Gastrocnemius medialis (tissue), 4 donors: ENCODE measurements at places on chromosomes 6 and 20. TPM values are rescaled to one million over a fixed set of nuclear protein-coding genes. Genes with fewer than 3 reads are reported as not detected.

C6orf47 gene
- total RNA-seq, result 34.9 TPM

PRICKLE4 gene
- total RNA-seq, result 1.6 TPM

MYH7B gene
- 4.2 TPM for total RNA-seq

SLC24A3 gene
- total RNA-seq, result 6.6 TPM

C20orf141 gene
- not detected for total RNA-seq

HRH3 gene
- total RNA-seq, result not detected

CNBD2 gene
- 8.3 TPM for total RNA-seq

JPH2 gene
- total RNA-seq, result 28.4 TPM

CRYBG1 gene
- 1.5 TPM for total RNA-seq

IRF4 gene
- total RNA-seq, result 0.31 TPM

- DNase-seq, result no peak
Measured at GRCh38 chr20:881051-881782, 34.9 kb downstream of the ANGPT4 start.

GRCh38 chr6:37926661-37927060, 107.1 kb downstream of the ZFAND3 start:
- DNase-seq, result no peak

DNA sequence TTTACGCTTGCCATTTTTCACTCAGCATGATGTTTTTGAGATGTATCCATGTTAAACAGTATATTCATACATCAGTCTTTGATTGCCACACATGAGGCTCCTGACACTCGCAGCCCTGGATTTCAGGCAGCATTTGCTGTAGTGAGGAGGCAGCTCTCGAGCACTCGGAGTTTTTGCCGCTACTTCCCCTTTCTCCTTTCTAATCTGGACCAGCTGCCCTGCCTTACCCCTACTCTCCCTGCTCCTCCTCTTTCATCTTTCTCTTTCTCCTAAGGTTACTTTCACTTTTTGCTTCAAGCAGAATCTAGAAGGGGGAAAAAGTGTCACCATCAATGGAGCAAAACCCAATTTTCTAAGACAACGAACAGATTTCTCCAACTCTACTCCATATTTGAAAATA, 5.9 kb upstream of the CST3 start:
- DNase-seq, result no peak

GRCh38 chr6:25499615-25500235, 152.3 kb upstream of the SCGN start:
- DNase-seq, result no peak

DNA sequence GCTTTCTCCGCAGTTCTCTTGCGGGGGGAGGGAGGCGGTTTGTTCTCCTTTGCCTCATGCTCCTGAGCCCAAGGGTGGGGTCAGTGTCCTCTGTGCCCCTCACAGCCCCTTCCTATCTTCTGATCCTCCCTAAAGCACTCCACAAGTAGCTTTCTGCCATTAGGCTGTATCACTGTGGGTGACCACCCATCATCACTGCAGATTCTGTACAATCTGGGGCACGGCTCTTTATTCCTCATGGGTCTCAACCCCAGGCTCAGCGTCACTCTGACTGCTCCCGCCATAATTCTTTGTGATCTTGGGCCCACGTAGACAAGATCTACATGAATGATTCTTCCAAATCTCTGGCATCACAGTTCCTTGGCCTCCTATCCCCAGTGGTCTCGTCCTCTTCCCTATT, 10.5 kb downstream of the NCR2 start:
- no peak for DNase-seq

DNA sequence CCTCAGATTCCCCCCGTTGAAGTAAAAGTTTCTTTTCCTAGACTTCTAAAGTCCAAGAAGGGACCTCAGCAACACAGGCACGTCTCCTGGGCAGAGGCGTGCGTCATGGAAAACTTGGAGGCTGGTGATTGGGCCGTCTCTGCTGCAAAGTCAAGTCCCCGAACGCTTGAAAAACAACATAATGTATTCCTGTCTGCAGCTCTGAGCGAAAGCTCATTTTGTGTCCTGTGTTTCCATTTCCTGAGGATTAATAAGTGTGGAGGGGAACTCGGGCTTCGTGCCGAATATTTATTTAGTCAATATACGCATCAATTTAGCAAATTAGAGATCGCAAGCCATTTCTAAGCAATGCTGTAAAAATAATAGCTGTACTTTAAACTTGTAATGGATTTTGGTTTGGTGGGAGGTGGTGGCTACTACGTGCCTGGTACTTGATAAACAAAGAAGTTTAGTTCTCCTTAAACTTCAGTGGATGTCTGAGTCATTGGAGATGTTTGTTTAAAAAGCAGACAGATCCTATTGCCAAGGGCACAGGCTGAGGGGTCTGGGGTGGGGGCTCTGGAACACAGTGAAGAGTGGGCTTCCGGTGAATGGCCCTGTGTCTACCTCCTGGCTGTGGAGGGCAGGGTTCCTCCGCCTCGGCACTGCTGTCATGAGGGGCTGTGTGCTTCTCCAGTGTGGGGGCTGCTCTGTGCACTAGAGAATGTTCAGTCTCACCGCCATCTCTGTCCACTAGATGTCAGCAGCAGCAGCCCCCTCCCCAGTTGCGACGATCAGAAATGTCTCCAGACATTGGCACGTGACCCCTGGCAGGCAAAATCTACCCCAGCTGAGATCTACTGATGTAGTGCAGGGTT, 21.8 kb downstream of the PCK1 start:
- DNase-seq, result no peak

DNA sequence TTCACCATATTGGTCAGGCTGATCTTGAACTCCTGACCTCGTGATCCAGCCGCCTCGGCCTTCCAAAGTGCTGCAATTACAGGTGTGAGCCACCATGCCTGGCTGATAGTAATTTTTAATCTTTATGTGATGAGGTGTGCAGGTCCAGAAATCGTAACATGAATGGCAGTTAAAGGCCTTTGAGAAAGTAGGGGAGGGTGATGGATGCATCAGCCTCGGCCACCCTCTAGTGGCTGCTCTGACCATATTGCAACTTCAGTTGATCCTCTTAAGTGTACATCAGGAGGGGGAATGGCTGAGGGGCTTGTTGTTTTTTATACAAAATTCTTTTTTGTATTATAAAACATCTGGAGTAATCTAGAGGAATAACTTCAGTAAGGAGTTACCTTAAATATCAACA, 193.0 kb downstream of the ZFAND3 start:
- peak; percentile 24 for DNase-seq

DNA sequence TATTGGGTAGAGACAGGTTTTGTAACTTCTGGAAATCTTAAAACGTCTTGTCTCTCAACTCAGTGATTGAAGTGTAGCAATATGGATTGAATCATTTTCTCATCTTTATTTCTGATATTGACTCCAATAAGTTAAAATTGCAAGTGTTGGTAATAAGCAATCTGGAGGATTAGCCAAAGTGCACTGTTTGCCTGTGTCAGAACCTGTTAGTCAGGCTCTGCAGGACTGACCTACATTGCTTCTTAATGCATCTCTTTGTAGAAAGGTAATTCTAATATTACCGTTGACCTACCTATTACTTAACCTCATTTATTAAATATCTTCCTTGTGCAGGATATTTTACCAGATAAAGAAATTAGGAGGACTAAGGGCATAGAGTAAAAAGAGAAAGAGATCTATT, 484.0 kb upstream of the CITED2 start:
- no peak for DNase-seq

GRCh38 chr6:133568970-133569889, 319.7 kb upstream of the TCF21 start:
- peak; percentile 55 for DNase-seq

DNA sequence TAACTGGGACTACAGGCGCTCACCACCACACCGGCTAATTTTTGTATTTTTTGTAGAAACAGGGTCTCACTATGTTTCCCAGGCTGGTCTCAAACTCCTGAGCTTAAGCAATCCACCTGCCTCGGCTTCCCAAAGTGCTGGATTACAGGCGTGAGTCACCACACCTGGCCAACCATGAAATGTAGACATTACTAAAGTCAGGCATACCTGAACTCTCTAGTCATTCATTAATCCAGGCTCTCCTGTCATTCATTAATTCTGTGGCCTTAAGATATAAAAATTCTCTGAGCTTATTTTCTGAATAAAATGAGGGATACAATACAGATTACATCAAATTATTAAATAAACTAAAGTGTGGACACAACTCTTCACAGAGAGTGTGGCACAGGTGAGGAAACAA, 159.7 kb downstream of the GMDS start:
- no peak for DNase-seq

DNA sequence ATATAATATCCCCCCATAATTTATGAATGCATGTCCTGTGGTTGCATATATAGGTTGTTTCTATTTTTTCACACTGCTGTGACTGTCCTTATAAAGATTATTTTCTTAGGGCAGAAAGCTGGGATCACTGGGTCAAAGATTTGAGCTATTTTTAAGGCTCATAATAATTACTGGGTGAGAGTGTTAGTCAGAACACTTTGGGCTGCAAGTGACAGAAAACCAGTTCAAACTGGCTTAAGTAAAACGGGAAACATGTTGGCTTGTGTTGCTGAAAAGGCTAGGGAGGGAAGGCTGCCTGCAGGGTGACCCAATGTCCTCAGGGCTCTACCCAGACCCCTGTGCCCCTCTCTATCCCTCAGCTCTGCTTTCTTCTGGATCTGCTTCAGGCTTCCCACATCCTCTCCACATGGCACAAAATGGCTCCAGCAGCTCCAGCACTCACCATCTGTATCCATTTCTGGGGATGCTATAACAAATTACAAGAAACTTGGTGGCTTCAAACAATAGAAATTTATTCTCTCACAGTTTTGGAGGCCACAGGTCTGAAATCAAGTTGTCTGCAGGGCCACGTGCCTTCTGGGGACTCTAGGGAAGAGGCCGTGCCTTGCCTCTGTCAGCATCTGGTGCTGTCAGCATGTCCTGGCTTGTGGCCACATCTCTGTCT, 33.1 kb upstream of the MLN start:
- no peak for DNase-seq

DNA sequence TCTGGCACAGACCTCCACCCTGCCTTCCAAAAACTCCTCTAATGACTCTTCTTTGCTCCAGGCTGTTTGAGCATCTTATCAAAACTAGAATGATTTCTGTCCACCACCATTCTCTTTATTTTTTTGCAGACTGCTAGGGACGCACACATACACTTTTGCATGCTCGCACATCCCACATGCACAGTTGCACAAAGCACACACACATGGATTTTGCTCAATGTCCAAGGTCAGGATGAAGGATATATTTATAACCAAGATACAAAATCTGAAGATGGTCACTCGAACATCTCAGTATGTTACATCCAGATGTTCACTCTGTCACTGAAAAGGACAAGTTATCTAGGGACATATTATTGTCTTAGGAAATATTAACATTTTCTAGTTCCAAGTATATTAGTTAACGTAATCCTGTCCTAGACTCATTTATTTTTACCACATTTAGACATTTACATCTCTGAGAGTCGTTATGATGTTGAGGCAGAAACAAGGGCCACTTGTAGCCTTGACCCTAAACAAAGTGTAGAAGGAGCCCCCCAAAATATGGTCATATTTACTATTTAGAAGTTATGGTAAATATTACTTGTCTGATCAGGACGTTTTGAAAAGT, 3.4 kb upstream of the SIM1 start:
- DNase-seq, result no peak

GRCh38 chr6:378090-378957, 13.2 kb upstream of the IRF4 start:
- no peak for DNase-seq

DNA sequence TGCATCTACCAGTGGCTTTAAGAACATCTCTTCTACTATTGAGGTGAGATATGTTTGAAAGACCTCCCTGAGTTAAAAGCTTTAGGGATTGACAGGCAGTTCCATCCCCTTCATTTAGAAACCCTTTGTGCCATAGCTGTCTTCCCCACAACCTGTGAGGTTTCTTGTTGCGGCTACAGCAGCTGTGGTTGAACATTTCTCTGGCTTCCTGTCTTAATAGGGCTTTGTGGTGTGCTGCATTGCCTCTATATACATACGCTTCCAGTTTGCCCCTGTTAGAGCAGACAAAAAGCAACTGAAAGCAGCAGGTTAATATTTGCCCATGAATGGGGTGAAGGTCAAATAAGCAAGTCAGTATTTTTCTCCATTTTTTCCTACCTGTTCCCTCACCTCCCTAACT, 210.2 kb downstream of the TMEM200A start:
- DNase-seq, result no peak

- DNase-seq, result peak; percentile 22
Measured at GRCh38 chr6:40946738-40947301, 92.2 kb downstream of the UNC5CL start.

GRCh38 chr6:31723245-31723979, at the start of gene MPIG6B:
Gene MPIG6B, plus strand, starts transcription at chr6:31723373. Its CDS starts 11 bp downstream, at chr6:31723384.
- no peak for DNase-seq

GRCh38 chr6:167137881-167138280, 15.0 kb downstream of the CCR6 start:
- no peak for DNase-seq

DNA sequence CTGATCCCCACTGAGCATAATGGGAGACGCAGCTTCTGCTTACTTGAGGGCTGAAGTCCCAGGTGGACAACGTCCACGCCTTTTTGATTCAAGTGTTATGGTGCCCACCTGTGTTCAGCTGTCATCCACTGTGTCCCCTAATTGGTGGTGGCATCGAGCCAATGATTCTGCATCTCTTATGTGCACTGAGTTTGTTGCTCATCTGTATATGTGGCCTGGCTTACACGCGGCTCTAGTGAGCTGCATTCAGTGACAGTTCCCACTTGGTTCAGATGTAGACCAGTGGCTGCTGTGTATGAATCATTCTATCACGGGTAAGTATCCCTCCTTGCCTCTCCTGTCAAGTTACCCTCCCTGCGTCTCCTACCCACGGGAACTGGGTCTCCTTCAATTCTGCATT, 131.2 kb upstream of the CLDN20 start:
- DNase-seq, result no peak

- DNase-seq, result no peak
Measured at GRCh38 chr6:21749754-21750153, 156.2 kb downstream of the SOX4 start.

GRCh38 chr6:132865829-132866228, 51.5 kb downstream of the RPS12 start:
- no peak for DNase-seq

GRCh38 chr6:166333172-166333995, 9.0 kb downstream of the SFT2D1 start:
- DNase-seq, result no peak

- no peak for DNase-seq
Measured at GRCh38 chr6:19879663-19880062, 42.5 kb downstream of the ID4 start.

- DNase-seq, result no peak
Measured at GRCh38 chr6:5541751-5542432, 280.6 kb downstream of the FARS2 start.

- DNase-seq, result no peak
Measured at GRCh38 chr6:165732696-165733488, 69.9 kb upstream of the PDE10A start.

DNA sequence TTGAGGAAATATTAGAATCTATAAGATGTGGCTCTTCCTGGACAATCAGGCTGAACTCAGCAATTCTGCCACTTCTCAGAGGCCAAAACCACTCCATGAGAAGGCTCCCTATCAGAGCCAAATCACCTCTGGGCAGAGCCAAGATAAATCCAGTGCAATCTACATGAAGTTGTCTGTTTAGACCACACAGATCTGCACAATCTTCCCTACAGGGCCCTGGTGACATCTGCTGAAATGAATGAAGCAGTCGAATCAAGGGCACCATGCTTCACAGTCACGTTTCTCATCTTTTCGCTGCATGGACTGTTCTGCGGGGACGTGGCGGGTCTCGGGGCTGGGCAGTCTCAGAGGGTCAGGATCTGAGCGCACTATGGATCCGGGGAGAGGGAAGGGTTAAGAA, 60.1 kb upstream of the CD93 start:
- no peak for DNase-seq

GRCh38 chr20:58610811-58611210, 40.3 kb upstream of the STX16 start:
- DNase-seq, result no peak
